ENCODE measurements at places on chromosomes 13 and 19.

DNA sequence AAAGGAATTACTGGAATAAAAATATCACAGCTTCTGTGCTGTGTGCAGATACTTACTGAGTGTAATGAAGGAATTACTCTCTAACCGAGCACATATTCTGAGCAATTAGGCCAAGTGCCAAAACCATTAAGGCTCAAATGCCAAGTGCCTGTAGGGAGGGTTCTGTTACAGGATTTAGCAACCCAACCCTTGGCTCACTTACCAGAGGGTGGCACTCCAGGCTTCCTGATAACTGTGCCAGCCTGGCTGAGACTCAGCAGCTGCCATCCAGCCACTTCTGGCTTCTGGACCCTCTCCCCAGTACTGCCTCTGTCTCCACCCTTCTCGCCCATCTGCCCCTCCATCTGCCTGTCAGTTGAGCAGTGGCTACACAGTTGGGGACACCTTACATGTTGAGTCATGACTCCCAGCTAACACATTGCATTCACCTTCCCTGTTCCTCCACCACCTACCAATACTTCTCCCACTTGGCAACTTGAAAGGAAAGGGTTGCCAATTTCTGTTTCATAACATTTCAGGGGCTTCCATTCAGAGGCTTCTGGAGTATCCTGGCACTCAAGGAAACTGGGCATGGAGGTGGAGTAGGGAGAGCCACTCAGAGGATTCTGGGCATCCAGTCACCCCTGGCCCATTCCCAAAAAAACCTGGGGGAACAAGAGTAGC lies 110.5 kb downstream of the COG6 start:
- no peak for DNase-seq

DNA sequence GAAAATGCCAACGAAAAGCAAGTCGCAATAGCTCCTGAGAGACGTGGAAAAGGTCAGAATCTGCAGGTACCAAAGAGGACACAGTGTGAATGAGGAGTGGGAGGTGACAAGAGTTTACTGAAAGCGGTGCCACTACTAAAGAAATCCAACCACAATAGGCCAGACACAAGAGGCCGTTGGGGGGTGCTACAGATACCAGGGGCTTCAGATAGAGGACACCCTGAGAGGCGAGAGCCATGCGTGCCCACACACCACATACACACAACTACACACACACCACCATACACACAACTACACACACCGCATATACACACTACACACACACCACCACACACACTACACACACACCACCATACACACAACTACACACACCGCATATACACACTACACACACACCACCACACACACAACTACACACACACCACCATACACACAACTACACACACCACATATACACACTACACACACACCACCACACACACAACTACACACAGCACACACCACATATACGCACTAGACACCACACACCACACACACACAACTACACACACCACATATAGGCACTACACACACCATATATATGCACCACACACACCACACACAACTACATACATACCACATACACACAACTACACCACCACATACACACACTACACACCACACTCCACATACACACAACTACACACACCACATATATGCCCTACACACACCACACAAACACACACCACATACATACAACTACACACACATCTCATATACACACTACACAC lies 28.5 kb downstream of the CRYL1 start:
- no peak for DNase-seq

DNA sequence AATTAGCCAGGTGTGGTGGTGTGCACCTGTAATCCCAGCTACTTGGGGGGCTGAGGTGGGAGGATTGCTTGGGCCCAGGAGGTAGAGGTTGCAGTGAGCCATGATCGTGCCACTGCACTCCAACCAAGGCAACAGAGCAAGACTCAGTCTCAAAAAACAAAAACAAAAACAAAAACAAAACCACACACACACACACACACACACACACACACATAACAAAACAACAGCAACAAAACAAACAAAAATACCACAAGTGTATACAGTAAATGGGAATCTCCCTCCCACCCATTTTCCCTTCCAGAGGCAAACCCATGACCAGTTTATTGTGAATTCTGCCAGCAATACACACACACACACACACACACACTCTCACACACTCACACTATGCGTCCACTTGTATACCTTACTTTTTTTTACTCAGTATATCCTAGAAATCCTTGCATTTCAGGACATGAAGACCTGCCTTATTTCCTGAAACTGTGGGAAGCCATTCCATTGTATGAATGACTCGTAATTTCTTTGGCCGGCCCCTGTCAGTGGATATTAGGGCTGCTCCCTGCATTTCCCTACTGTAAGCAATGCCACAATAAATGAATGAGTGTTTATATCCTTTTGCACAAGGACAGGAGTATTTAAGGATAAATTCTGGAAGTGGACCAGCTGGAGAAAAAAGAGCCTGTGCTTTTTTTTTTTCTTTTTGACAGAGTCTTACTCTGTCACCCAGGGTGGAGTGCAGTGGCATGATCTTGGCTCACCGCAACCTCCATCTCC lies 6.9 kb upstream of the PLEKHF1 start:
- no peak for DNase-seq

GRCh38 chr13:77374339-77374738 lies 47.4 kb upstream of the MYCBP2 start:
- no peak for DNase-seq

- no peak for DNase-seq
Measured at GRCh38 chr13:42798118-42798517, 16.7 kb downstream of the FAM216B start.
